Dermis blood vessel endothelial cell (primary cell): ENCODE measurements at places on chromosomes 2 and 18.

DNA sequence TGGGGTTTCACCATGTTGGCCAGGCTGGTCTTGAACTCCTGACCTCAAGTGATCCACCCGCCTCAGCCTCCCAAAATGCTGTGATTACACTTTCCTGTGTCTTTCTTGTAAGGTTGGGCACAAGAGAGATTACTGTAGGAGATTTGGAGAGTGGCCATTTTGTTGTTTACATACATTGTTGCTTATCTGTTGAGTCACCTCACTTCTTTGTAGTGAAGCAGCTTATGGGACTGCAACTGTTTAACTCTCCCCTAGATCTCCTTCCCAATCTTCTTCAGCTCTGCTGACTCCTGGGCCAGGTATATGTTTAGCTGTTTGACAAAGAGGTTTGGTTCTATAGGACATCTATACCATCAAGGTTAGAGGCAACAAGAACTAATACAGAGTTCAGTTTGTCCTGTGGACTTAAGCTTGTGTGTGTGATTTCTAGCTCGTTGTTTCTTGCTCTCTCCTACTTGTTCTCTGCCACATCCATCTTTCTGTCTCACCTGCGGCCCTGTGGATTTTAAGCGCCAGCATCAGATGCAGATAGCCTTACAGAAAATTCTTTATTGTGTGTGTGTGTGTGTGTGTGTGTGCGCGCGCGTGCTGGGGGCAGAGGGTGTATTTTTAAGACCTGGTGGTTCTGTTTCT, 95.4 kb downstream of the HAUS1 start:
- peak; percentile 37 for DNase-seq

DNA sequence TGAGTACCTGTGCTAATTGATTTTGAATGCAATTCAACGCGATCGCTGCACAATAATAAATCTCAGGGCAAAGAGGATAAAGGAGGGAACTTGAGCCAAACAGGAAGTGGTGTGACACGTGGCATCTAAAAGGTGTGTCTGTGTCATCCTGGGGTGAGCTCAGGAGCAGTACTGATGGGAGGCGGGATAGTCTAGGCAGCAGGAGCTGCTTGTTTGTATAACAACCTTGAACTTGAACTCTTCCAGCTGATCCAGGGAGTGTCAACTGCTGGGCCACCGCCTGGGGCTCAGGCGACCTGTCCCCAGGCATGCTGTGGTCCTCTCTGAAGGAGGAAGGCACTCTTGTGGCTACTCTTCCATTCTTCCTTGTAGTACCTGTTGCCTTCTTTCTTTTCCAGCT, 61.2 kb downstream of the BOD1L2 start:
- DNase-seq, result no peak

- no peak for DNase-seq
These were observed 56.3 kb downstream of the POMC start for GRCh38 chr2:25112113-25112512.

GRCh38 chr18:42305869-42306593, 351.0 kb downstream of the PIK3C3 start:
- no peak for DNase-seq

GRCh38 chr2:105403241-105403782, 4.5 kb upstream of the FHL2 start:
- no peak for DNase-seq

- no peak for DNase-seq
These were observed 991.4 kb upstream of the CELF4 start for GRCh38 chr18:38557006-38557405.

DNA sequence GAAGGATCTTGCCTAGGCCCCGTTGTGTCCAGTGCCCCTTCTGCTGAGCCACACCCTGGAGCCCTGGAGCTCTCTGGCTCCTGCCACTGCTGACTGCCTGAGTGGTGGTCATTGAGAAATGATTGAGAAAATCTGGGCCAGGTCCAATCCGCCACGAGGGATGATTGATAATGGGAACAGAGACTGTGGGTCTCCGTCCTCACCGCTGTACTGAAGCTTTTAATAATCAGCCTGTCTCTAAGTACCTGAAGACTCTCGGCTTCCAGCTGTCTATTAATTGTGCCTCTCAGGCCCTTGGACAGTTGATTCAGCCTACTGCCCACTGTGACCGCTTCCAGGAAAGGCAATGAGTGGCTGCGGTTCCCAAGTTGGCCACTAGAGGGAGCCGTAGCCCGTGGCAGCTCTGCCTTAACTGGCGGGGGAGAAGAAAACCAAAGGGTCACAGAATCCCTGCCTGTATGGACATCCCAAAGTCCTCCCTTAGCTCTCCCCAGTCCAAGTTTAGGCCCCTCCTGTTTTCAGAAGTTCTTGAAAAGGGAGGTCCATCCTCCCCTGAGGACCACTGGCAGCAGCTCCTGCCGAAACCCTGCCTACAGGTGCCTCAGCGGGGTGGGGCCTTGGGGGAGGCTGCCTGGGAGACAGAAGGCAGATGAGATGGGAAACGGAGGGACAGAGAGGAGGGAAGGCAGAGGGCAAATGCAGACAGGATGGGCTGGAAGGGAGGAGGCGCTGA, 213.6 kb downstream of the TNS1 start:
- DNase-seq, result peak; percentile 85

DNA sequence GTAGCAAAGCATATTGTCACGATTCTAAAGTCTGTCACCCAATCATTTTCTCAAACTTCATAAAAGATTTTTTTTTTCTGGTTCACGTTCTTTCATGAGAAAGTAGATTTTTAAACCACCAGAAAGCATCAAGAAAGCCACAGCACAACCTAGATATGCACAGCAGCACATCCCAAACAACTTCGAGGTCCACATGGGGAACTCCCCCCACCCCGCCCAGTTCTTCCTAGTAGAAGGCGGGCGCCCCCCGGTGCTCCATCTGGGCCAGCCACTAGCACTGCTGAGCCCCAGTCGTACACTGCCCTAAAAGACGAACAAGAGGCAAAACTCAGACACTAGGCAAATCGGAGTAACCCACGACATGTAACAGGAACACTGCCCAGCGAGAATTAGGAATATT, 15.5 kb downstream of the HDLBP start:
- DNase-seq, result no peak

- no peak for DNase-seq
These were observed 102.4 kb downstream of the GALNT3 start for GRCh38 chr2:165691615-165692014.

- DNase-seq, result no peak
These were observed 438.1 kb upstream of the FAM98A start for GRCh38 chr2:34037157-34037556.

DNA sequence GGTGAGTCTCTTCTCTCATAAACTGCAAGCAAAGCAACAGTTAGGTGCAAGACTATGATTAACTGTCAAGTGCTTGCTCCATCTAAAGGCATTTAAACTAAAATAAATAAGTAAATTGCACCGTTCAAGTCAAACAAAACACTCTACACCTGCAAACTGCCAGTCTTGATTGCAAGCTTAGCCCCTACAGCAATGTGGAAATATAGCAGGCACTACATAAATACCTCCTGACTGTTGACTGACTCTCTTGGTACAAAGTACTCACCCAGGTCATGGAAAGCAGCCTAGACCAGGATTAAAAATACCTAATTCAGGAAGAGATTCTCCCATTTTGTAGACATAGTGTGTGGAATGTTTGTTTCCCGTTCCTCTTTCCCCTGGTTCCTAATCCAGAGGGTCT, 176.6 kb upstream of the KLHL29 start:
- DNase-seq, result no peak

- no peak for DNase-seq
These were observed 470.2 kb downstream of the FBXO15 start for GRCh38 chr18:73677450-73677849.

DNA sequence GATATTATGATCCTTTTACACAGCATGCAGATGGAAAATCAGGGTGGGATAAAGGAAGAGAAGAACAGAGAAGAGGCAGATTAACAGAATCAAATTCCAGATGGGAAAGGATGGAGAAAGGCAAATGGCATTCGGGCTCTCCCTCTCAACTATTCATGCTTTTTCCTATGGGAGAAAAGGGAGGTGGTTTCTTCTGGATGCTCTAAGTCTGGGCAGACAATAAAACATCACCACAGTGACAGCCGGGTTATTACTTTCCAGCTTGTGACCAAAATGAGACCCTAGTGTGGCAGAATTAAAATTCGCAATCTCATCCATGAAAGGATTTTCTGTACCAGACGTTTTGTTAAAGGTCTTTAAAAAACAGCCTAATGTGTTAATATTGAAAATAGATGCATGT, 440.7 kb downstream of the RND3 start:
- no peak for DNase-seq

DNA sequence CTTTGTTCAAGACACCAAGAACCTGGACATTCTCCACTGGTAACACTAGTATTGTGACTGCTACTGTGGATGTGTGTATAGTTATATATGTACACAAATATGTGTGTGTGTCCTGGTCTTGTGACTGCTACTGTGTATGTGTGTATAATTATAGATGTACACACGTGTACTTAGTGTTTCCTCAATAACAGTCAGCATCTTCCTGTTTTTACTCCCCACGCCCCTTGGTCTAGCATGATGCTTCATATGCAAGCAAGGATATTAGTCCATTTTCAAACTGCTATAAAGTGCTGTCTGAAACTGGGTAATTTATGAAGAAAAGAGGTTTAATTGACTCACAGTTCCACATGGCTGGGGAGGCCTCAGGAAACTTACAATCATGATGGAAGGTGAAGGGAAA, 802.7 kb downstream of the RNF144A start:
- DNase-seq, result no peak

GRCh38 chr18:37551846-37552245, 13.8 kb downstream of the CELF4 start:
- DNase-seq, result no peak

- no peak for DNase-seq
These were observed 125.6 kb downstream of the CACNB4 start for GRCh38 chr2:151973013-151973900.

- no peak for DNase-seq
These were observed 34.1 kb upstream of the NARS1 start for GRCh38 chr18:57655740-57656139.

DNA sequence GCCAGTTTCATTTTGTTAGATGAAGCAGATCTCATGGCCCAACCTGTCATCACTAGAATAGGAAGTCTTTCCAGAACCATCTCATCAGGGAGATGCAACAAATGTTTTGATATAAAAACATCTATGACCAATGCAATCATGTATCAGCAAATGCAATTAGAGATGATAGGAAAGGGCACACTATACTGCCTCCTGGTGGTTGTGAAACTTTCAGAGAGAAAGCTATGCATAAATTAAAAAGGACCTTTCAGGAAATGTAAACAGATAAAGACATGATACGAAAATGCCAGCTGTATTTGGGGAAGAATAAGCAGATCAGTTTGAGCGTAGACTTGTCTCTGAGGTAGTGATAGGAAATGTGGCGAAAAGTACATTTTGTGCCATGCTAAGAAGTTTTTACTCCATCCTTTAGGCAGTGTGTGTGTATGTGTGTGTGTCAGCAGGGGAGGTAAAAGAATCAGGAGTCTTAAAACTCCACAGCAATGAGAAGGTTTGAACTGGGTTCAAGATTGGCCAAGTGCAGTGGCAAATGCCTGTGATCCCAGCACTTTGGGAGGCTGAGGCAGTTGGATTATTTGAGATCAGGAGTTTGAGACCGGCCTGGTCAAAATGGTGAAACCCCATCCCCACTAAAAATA, 479.3 kb downstream of the CPS1 start:
- peak; percentile 26 for DNase-seq

- no peak for DNase-seq
These were observed 108.8 kb upstream of the TRIB2 start for GRCh38 chr2:12607971-12608370.

- DNase-seq, result peak; percentile 35
These were observed 254.0 kb upstream of the RBMS1 start for GRCh38 chr2:160747501-160748170.

GRCh38 chr18:9334973-9335696, 562 bp downstream of the TWSG1 start:
- no peak for DNase-seq

DNA sequence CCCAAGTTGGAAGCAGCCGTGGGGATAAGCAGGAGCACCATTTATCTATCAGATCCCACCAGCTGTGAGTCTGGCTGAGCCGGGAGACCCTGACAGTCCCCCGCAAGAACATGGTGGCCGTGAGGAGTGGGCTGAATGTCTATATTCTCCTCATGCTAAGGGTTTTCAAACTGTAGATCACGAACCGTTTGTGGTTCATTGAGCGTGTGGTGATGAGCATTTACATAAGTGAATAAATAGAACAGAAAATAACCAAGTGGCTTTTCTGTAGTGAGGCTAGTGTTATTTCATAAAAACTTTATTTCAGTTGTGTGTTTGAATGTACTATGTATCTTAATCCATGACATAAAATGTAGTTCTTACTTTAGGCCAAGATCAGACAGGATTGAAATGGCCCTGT, 190.2 kb upstream of the APCDD1 start:
- no peak for DNase-seq

DNA sequence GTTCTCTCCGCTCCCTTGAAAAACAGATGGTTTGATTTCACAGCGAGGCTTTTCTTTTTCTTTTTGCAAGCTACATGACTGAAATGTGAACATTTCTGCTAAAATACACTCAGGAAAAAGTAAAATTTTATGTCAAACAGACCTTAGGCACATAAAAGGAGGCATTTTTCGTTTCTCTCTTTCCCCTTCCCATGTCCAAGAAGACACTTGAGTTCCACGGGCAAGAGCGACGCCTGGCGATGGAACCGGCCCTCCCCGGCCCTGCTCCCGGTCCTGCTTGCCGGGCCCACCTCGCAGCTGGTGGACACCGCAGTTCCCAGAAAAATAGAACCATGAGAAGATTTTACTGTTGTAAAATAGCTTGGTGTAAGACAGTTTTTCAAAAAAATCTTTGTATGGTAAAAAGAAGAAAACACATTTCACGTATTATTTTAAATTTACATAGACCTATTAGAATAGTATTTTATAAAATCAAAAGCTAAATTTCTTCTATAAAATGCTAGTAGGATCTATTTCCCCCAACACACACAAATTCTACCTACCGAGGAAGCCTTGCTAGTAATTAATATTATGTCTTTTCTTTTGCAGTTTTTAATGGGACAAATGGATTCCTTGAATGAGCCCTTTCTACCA, 2.3 kb upstream of the ALKAL2 start:
- DNase-seq, result peak; percentile 81

- DNase-seq, result no peak
These were observed 128.3 kb downstream of the DNER start for GRCh38 chr2:229586012-229586411.

GRCh38 chr2:136133176-136133575, 15.2 kb upstream of the CXCR4 start:
- no peak for DNase-seq

DNA sequence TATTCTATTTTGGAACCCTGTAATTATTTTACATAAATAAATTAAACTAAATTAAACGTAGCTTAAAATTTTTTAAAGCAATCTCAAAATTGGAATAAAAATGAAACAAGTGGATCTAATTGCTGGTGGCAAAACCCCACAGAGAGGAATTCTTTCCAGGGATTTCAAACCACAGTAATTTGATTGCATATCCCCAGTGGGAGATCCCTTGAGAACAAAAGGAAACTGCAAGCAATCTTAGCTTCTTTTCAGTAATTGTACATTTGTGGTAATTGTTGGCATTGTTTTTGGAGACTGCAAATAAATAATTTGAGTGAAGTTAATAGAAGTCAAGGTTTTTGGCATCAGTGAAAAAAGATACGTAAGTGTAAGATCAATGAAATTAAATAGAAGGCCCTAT, 58.7 kb upstream of the MYCN start:
- DNase-seq, result no peak

GRCh38 chr2:10533811-10534321, 85.7 kb upstream of the ODC1 start:
- DNase-seq, result no peak

GRCh38 chr18:38067086-38067485, 501.5 kb upstream of the CELF4 start:
- no peak for DNase-seq

GRCh38 chr2:26618611-26619010, 22.6 kb downstream of the CIB4 start:
- DNase-seq, result no peak

GRCh38 chr18:45652303-45653080, 37.2 kb downstream of the SLC14A2 start:
- peak; percentile 4 for DNase-seq
